T-helper 22 cell (primary cell): ENCODE measurements at places on chromosomes 12 and 14.

GRCh38 chr14:98018628-98019027, 1221.4 kb downstream of the VRK1 start:
- peak; percentile 9 for DNase-seq

- no peak for DNase-seq
These were observed 7.3 kb upstream of the FRMD6 start for GRCh38 chr14:51644217-51644933.

DNA sequence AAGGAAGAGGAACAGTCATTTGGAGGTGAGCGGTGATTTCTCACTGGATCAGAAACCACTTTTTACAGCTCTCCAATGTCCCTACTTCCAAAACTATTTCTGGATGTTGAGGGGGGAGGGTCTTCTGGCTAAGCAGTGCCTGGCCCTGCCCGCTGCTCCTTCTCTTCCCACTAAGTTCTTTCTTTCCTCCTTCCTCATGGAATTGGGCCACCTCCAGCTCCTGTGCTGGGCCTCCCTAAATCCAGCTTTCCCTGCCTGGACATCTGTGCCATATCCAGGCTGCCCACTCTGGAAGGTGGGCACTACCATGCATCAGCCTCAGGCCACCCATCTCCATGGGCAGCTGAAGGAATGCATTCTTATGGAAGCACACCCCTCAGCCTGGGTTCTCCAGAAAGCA, 11.5 kb downstream of the DHRS2 start:
- DNase-seq, result no peak

DNA sequence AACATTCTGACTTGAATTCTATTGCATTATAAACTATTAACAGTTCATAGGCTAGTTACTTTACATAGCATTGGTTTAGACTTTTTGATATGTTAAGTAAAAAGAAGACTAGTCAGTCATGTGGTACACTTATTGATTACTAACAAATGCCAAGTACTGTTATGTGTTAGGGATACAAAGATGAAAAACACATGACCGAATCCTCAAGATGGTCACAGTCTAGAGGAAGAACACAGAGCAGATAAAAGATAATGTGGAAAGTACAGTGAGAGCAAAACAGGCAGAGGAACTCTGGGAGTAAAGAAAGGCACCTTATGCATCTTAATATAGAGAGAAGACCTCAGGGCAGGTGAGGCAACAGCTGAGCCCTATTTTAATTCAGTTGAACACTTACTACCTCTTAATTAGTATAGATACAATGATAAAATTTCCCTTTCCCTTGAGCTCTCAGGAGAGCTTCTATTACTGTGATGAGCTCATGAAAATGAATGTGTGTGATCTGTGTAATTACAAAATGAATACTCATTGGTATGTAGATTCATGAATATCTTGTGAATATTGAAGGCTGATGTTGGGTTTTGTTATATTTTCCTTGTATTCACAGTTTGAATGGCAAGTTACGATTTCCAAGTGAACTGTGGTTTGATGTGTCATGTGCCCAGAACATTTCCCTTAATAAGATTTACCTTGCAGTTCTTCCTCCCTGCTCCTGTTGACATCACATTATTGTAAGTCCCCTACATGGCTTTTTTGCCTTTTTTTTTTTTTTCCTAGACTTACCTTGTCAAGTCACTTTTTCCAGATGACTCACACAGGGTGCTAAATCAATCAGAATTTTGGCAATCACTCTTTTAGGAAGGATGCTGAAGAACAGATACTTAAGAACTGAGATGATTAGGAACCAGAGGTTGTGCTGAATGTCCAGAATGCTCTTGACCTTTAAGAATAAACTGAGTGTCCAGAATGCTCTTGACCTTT, 29.5 kb upstream of the MSRB3 start:
- DNase-seq, result no peak

GRCh38 chr14:32374155-32374554, 45.1 kb downstream of the AKAP6 start:
- DNase-seq, result no peak

GRCh38 chr14:43041207-43041606, 1434.5 kb downstream of the LRFN5 start:
- DNase-seq, result no peak

DNA sequence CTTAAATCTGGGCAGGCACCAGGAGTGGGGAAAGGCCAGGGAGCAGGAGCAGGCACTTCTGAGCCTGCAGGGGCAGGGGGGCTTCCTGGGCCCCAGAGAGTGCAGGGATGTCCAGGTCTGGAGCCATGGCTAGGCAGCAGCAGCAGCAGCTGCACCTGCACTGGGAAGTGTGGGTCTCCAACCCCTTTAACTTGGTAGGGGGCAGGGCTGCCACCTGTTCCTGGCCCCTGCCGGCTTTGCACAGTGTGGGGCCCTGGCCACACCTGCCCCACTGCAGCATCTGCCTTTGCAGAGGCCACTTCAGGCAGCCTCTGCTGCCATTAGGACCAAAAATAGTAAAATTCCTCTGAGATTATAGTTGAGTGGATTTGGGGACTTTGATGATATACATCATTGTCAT, 138.5 kb downstream of the SLC16A7 start:
- DNase-seq, result no peak

- DNase-seq, result no peak
These were observed 798 bp downstream of the CLEC2B start for GRCh38 chr12:9868311-9868801.

- DNase-seq, result no peak
These were observed 2.5 kb downstream of the IFI27 start for GRCh38 chr14:94113073-94113472.

DNA sequence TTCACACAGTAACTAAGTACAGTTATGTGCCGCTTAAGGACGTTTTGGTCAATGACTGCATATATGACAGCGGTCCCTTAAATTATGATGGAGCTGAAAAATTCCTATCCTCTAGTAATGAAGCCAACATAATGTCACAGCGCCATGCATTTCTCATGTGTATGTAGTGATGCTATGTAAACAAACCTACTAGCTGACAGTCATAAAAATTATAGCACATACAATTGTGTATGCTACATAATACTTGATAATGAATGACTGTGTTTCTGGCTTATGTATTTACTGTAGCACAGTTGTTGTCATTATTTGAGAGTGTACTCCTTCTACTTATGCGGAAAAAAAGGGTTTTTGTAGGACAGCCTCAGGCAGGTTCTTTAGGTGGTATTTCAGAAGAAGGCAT, 99.7 kb downstream of the DACT1 start:
- DNase-seq, result no peak

DNA sequence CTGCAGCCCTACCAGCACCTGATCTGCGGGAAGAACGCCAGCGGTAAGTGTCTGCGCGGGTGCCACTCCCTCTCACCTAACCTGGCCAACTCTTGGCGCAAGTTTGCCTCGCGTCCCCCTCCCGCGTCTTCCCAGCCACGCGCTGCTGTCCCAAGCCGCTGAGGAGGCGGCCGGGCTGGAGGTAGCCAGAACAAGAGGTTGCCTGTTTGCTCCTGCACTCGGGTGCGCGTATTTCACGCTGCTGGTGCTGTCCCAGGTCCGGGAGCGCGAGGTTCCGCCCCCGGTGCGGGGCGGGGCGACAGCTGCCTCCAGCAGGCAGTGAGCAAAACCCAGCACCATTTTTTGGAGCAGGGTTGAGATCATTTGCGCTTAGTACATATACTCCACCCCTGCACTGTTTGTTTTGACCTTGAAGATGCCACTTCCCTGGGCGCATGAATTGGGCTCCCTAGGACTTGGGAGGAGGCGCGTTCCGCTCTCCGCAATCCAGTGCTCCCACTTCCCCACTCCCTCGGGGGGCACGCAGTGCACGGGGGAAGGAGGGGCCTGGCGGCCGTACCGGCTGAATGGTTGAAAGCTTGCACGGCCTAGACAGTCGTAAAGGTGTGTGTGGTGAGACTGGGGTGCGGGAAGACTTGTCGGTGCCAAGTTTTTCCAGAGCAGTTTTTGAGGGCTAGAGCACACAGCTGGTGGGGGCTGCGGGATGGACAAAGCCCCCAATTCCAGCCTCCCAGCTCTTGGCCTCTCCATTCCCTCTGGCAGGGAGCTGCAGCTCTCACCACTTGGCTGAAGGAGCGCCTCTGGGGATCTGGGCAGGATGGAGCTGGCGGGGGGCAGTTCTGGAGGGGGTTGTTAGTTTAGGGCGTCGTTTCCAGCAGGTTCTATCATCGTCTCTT, 226.9 kb upstream of the CRY1 start:
- DNase-seq, result peak; percentile 46

- no peak for DNase-seq
These were observed 1558.5 kb upstream of the TMEM132C start for GRCh38 chr12:126708492-126708896.

DNA sequence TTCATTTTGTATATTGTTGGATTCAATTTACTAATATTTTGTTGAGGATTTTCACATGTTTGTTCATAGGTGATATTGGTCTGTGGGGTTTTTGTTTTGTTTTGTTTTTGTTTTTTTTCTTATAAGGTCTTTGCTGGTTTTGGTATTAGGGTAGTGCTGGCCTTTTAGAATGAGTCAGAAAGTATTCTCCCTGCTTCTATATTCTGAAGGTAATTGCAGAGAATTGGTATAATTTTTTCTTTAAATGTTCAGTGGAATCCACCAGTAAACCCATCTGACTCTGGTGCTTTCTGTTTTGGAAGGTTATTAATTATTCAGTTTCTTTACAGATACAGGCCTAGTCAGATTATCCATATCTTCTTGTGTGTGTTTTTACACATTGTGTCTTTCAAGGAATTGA, 8.9 kb downstream of the TOGARAM1 start:
- DNase-seq, result no peak

- DNase-seq, result no peak
These were observed 73.4 kb downstream of the PRMT8 start for GRCh38 chr12:3564411-3564810.

GRCh38 chr12:22173177-22173576, 127.2 kb downstream of the CMAS start:
- no peak for DNase-seq

DNA sequence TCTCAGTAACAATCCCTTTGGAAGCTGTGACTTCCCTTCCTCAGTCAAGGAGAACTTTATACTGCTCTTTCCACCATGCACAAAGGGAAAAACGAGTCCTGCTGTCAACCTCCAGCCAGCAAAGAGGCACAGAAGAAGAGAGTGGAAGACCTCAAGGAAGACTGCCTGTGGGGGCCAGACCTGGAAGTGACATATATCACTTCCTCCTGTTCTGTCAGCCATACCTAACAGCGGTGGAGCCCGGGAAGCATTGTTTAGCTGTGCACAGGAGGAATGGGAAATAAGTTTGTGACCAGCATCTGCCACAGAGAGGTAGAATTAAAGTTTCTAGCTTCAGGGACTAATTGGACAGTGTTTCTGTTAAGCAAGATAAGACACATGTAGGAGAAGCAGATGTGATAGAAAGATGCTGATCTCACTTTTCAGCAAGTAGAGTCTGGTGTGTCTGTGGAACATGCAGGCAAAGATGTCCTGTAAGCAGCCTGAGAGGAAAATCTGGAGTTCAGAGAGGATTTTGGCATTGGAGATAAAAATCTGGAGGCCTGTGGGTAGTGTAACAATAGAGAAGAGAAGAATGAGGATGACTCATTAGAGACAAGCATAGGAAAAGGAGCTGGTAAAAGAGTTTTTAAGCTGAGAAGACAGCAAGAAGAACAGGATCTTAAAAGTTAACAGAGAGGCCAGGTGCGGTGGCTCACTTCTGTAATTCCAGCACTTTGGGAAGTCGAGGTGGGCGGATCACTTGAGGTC, 141.6 kb upstream of the CPSF6 start:
- DNase-seq, result no peak

DNA sequence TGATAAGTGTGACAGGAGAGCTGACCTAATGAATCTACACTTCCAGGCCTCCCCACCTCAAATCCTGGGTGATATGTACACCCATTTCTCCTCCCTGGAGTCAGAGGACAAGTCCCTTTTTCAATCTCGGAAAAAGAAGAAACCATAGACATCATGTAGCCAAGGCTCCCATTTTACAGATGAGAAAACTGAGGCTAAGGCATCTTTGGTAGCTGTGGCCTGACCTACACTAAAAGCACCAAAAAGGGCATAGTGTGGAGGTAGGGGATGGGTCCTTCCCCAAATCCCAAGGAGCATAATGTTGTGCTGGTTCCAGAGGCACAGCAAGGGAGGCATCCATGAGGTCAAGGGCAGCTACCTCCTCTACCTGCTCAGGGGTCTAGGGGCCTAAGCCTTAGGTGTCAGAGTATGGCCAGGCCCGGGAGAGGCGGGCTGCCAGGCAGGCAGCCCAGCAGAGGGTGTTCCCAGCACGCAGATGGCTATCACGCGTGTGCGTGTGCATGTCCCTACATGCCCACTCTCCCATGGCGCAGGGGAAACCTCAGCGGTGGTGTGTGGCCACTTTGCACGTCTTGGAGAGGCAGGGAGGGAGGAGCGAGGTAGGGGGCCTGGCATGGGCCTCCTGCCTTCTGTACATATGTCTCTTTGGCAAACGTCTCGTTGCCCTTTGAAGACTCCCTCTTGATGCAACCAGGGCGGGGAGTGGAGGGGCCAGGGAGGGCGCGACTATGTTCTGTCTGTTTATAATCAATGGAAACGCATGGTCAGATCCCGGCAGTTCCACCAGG, 2.5 kb downstream of the PGF start:
- DNase-seq, result no peak

DNA sequence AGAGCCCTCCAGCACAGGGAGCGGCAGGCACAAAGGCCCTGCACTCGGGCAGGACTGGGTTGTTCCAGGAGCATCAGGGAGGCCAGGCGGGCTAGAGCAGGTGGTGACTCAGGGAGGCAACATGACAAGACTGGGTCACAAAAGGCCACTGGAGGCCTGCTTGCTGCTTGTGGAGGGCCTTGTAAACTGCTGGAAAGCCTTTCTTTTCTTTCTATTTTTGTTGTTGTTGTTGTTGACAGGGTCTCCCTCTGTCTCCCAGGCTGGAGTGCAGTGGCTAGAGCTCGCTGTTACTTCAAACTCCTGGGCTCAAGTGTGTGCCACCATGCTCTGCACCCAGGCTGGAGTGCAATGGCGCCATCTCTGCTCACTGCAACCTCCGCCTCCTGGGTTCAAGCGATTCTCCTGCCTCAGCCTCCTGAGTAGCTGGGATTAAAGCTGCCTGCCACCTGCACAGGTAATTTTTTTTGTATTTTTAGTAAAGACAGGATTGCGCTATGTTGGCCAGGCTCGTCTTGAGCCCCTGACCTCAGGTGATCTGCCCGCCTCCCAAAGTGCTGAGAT, 11.8 kb upstream of the RCOR1 start:
- no peak for DNase-seq

GRCh38 chr14:34851395-34851794, 23.8 kb downstream of the BAZ1A start:
- DNase-seq, result no peak

DNA sequence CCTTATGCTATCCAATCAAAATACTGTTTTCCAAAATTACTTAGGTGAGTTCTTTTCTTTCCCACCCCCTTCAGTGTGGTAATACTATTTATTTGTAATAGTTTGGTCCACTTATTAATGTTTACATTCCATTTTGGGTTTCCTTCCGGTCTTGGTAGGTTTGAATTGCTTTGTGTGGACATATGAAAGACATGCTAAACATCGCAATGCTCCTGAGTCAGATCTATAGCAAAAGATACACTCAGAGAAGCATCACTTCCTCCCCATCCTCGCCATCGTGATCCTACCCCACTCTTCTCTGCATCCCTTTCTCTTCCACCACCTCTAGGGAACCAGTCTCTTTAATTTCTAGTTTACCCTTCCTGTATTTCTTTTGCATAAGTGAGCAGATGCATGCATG, 30.0 kb downstream of the TUNAR start:
- no peak for DNase-seq

GRCh38 chr12:72072592-72073212, 134.1 kb downstream of the TPH2 start:
- DNase-seq, result no peak
